ENCODE measurements at places on chromosomes 3 and 15. TPM values are rescaled to one million over a fixed set of nuclear protein-coding genes. Genes with fewer than 3 reads are reported as not detected.

COMMD4 gene
- 10.8 TPM for total RNA-seq

TMEM207 gene
- not detected for total RNA-seq

GRCh38 chr3:87626546-87626945 lies 350.2 kb upstream of the POU1F1 start:
- H3K27ac ChIP-seq, result no peak overlapping the region
- H3K4me1 ChIP-seq, result no peaks in the 10 kb centered on the region
- no peak overlapping the region for H3K4me3 ChIP-seq
- H3K36me3 ChIP-seq, result no peaks in the 10 kb centered on the region
- H3K27me3 ChIP-seq, result no peaks in the 10 kb centered on the region
- DNase-seq, result no peak

DNA sequence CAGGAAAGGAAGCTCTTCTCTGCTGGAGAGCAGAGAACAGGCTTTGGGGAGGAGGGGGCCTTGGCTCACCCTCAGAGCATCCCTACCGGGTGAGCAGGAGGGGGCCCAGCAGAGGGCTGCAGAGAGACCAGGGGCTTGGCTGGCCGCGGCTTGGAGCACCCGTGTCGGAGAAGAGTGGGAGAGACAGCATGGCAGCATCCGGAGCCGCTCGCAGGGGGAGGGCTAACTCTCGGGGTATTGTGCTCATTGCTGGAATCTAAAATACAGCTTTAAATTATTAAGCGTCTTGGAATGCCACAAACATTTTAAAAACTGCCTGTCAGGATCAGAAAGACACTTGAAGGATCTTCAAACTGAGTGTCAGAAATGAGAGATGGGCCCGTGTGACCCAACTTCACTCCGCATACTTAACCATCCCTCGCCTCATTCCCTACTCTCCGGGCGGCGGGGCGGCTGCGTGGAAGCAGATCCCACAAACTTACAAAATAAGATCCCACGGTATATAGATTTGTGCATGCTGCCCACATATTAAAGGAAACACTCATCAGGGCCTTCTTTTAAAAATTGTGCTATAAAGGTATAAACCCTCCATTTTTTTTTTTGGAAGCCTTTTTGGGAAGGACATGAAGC lies 53.9 kb downstream of the EIF4E3 start:
- H3K27me3 ChIP-seq, result no peaks in the 10 kb centered on the region
- no peaks in the 10 kb centered on the region for H3K4me1 ChIP-seq
- H3K36me3 ChIP-seq, result no peaks in the 10 kb centered on the region
- no peak for DNase-seq
- H3K27ac ChIP-seq, result no peak overlapping the region
- no peak overlapping the region for H3K4me3 ChIP-seq

- no peaks in the 10 kb centered on the region for H3K27me3 ChIP-seq
- no peak overlapping the region for H3K4me3 ChIP-seq
- no peak for DNase-seq
- H3K36me3 ChIP-seq, result no peaks in the 10 kb centered on the region
- H3K27ac ChIP-seq, result no peak overlapping the region
- H3K4me1 ChIP-seq, result peaks cover 20% of the 10 kb centered on the region
Observed at GRCh38 chr3:106333911-106334618, 465.3 kb upstream of the CBLB start.

GRCh38 chr3:141288336-141288990 lies 56.8 kb downstream of the PXYLP1 start:
- H3K36me3 ChIP-seq, result peaks cover 50% of the 10 kb centered on the region
- DNase-seq, result no peak
- no peaks in the 10 kb centered on the region for H3K27me3 ChIP-seq
- peaks cover under 1% of the 10 kb centered on the region for H3K4me1 ChIP-seq

GRCh38 chr3:197874064-197874463 lies 75.9 kb upstream of the RPL35A start:
- H3K36me3 ChIP-seq, result peaks cover 57% of the 10 kb centered on the region
- H3K4me1 ChIP-seq, result peaks cover 4% of the 10 kb centered on the region
- H3K27me3 ChIP-seq, result no peaks in the 10 kb centered on the region
- DNase-seq, result no peak
- no peak overlapping the region for H3K27ac ChIP-seq

Measured in CD4-positive, alpha-beta T cell (primary cell).